Esophagus mucosa (tissue), 1 donor: ENCODE measurements at places on chromosomes 3 and 15. TPM values are rescaled to one million over a fixed set of nuclear protein-coding genes. Genes with fewer than 3 reads are reported as not detected.

Gene SLC38A3
- total RNA-seq: 0.60 TPM

Gene PFN2
- total RNA-seq: 51.0 TPM

Gene PPP1R14D
- total RNA-seq: not detected

Gene SUMF1
- 26.4 TPM for total RNA-seq

Gene C3orf85
- not detected for total RNA-seq

Gene FBN1
- 6.9 TPM for total RNA-seq

Gene KBTBD13
- not detected for total RNA-seq
